ENCODE measurements at places on chromosomes 6 and 20.

GRCh38 chr6:1296079-1296478 lies 15.8 kb upstream of the FOXQ1 start:
- DNase-seq: no peak

DNA sequence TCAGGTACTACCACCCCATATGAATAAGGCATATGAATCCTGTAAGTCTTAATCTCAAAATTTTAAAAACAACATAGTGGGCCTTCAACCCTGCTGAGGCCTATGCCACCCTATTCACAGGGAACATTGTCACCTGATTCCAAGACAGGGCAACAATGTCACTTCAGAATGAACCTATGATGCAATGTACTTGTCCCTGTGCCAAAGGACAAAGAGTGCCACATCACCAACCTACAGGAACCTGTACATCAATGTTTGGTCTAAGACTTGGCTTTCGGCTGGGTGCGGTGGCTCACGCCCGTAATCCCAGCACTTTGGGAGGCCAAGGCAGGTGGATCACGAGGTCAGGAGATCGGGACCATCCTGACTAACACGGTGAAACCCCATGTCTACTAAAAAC lies 318.5 kb upstream of the JARID2 start:
- no peak for DNase-seq

GRCh38 chr6:162443101-162443500 lies 284.5 kb downstream of the PRKN start:
- no peak for DNase-seq

DNA sequence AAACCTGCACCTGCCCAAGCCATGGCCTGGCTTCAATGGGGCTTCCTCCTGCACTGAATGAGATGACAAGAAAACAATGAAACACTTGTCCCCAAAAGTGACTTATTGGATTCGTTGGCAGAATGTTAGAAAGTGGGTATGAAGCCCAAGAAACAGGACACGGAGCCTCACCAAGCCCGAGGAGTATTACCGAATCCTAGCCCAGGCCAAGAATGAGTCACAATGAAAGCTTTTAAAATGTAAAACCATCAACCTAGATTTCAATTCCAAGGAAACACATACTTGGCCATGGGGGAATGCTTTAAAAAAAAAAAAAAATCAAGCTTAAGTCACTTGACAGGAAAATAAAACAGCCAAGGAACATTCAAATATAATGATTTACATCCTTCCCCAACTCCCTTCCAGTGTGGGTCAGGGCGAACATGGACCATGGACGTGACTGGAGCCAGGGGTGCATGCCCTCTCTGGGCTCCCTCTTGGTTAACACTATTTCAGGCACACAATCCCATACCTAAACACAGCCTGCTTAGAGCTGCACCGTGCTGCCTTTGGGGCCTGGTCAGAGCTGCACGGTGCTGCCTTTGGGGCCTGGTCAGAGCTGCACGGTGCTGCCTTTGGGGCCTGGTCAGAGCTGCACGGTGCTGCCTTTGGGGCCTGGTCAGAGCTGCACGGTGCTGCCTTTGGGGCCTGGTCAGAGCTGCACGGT lies 3.1 kb upstream of the STX16 start:
- DNase-seq: no peak

DNA sequence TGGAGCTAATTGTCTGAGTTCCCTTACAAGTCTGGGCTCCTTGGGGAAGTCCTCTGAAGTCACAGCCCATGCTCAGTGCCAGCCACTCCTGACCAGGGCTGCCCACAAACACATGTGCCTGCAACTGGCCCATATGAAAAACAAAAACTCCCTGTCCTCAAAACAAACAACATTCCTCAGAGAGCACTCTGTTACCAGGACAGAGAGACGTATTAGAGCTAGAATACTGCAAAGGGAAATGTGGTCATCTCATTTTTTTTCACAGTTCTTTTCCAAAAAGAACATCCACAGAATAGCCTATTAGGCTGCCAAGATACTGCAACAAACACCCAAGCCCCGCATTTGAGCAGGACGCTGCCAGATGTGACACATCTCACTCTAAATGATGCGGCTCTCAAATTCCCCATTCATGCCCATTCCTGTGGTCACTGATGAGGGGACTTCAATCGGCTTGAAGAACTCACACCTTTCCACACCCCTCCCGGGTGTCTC lies 71.1 kb downstream of the SLC22A23 start:
- DNase-seq: no peak

DNA sequence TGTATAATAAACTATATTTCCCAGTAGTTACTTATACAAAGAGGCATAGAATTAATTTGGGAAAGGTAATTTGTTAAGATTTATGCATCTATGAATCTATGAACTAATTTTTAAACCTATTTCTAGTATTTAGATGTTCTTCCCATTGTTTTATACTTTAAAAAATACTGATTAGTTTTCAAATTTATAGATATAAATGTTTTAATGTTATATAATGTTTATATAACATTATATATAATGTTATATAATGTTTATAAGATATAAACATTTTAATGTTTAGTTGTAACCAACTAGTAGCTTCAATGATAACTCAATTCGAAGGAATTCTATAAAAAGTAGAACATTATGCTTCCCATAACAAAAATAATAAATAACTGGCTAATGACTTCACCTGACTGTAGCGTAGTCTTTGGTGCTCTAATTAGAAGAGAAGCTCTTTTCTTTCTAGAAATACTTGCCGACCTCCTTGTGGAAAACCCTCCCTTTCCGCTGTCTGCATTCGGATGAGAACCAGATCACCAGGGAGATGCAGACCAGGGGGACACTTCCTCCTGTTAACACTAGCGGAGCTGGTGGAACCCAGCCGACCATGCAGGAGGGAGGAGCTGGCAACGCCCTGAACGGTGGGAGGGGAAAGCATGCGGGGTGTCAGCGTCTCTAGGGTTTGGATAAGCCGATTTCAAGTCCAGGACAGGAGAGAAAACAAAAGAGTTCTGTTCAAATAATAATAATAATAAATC lies 158.4 kb downstream of the OR2B2 start:
- DNase-seq: peak; percentile 8

DNA sequence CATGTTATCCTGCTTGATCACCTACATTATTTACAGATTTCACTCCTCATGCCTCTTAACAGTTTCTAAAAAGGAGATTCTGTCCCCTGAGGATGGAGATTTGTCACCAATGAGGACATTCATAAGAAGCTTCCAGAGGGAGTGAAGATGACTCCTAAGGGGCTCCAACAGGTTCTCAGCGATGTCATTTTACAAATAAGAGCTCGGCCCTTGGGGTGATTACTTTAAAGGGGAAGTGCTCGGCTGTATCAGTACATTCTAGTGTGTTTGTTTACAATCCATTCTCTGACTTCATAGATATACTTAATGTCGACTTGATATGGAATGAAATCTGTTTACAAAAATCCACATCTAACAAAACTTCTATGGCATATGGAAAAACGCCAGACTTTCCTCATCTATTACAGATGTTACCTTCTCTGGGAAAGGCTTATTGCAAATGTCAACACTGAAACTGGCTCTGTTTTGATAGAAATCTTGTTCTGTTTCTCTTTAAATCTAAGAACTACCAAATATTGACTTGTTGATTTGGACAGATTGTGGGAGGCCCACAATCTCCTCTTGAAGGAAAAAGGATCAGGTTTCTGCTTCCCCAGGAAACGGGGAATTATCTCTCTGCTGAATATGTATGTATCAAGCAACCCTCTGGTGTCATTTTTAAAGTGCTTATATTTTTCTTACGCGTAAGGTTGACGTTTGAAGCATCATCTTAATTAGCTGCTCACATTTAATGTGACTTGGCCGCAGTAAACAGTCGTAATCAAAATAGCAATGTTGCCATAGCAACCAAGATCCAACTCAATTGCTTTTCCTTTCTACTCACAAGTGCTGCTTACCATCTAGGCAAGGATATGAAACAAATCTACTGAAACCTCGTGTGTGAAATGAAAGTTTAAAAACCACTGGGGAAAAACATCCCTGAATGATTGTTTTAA lies 95.7 kb downstream of the SHLD1 start:
- DNase-seq: no peak

DNA sequence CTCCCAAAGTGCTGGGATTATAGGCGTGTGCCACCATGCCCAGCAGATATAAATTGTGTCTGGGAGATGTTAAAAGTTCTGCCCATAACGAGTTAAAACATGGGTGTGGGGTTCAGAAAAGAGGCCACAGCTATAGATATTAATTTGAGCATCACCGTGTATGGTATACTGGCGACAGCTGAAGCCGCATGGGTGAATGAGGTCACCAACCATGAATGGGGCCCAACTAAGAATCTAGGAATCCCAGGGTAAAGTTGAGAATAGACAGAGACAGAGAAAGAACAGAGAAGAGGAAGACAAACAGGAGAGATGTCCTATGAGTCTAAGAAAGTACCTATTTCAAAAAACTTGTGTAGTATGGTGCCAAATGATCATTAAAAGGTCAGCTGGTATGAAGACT lies 50.9 kb downstream of the ILRUN start:
- DNase-seq: no peak

- DNase-seq: no peak
Measured at GRCh38 chr6:13194852-13195251, 133.5 kb downstream of the TBC1D7 start.

DNA sequence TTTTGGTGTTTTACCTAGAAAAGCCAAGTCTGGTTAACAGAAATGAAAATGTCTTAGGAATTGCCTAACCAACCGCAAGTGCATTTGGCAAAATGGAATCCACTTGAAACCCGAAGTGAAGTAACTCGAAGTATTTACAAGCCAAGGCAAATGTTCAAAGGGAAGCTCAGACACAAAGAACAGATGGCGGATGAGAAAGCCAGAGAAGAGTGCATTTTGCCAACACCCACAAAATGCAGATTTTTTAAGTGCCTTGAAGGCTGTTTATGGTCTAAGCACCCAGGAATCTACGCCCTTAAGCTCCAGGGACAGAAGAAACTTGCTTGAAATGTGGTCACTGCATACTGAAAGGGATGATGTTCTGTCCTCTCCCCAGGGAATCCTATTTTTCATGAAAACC lies 70.0 kb upstream of the TBXT start:
- DNase-seq: no peak

- DNase-seq: no peak
Measured at GRCh38 chr20:37726971-37727956, 33.4 kb downstream of the CTNNBL1 start.

- DNase-seq: no peak
Measured at GRCh38 chr6:41528409-41528963, 17.7 kb upstream of the FOXP4 start.

DNA sequence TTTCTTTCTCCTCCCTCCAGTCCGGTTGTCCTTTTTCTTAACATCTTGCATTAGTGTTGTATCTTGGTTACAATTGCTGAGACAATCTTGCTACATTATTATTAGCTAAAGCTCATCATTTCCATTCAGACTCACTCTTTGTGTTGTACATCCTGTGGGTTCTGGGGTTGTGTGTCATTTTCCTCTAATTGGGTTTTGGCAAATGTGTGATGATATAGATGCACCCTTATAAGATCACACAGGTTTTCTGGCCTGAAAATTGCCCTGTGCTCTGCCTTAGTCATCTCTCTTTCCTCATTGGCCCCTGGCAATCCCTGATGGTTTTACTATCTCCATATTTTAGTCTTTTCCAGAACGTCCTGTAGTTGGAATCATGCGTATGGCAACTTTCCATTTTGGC lies 60.1 kb downstream of the PPP1R14C start:
- no peak for DNase-seq

DNA sequence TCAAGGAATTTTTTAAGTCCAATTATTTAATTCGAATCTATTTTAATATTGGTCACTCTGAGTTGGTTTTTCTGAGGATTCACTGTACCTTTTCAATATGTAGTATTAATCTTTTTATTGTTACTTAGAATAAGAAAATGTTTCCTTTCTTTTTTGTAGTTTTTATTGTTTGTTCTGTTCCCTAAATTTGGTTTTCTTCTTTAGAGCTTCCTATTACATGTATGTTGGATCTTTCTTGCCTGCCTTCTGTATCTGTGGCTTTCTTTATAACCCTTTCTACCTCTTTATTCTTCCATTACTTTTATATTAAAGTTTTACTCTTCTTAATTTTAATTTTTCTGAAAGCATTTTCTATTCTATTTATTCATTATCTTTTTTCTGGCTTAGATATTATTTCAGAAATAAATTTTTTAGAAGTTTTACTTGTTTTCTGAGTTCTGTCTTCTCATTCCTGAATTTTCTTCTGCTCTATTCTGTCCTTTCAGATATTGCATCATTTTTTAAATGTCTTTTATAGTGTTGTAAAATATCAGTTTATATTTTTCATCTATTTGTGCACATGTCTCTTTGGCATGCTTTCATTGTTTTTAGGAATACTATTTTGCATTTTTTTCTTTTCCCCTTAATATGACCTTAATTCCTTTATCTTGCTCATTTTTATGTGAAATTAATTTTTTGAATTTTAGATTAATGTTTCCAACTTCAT lies 33.6 kb upstream of the UST start:
- no peak for DNase-seq

DNA sequence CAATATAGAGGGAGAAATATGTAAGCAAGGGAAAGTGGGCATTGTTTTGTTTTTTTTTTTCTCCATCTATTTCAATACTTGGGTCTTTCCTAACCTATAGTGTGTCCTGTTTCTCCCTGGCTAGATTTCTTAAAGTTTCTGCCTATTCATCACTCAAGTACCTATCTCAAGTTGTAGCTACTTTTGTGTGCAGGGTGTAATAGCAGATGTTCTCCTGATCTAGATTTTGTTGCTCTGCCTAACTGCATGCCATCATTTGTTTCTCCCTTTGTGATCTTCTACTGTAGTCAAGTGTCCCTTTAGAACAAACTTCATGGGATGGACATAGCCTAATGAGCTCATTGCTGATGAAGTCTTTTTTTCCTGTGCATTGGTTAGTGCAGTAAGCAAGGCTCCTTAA lies 45.8 kb downstream of the TOP1 start:
- no peak for DNase-seq

GRCh38 chr20:58705208-58705926 lies 12.8 kb downstream of the NPEPL1 start:
- DNase-seq: no peak

GRCh38 chr6:122930252-122931180 lies 65.5 kb upstream of the CLVS2 start:
- no peak for DNase-seq

GRCh38 chr20:33400812-33401183 lies 521 bp downstream of the CDK5RAP1 start:
- DNase-seq: no peak
